ENCODE measurements at places on chromosomes 12 and 14.

GRCh38 chr14:63134801-63135200 lies 69.4 kb upstream of the RHOJ start:
- no peak for DNase-seq

- DNase-seq: no peak
Observed at GRCh38 chr12:131801254-131801866, 26.8 kb upstream of the MMP17 start.

DNA sequence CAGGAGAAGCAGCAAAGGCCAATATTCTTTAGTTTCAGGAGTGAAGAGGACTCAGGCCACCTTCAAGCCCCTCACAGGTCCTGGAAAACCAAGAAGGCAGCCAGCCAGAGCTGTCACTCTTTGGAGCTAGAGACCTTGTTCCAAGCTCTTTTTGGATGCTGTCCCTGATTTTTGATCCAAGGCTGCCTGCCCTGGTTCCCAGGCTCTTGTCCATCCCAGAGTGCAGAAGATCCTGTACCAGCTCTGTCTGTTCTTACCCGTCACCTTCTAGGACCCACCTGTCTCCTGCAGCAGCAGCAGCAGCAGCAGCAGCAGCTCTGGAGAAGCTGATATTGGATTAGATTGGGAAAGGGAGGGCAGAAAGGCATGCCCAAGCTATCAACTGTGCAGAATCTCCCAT lies 157.1 kb upstream of the NEDD1 start:
- no peak for DNase-seq

DNA sequence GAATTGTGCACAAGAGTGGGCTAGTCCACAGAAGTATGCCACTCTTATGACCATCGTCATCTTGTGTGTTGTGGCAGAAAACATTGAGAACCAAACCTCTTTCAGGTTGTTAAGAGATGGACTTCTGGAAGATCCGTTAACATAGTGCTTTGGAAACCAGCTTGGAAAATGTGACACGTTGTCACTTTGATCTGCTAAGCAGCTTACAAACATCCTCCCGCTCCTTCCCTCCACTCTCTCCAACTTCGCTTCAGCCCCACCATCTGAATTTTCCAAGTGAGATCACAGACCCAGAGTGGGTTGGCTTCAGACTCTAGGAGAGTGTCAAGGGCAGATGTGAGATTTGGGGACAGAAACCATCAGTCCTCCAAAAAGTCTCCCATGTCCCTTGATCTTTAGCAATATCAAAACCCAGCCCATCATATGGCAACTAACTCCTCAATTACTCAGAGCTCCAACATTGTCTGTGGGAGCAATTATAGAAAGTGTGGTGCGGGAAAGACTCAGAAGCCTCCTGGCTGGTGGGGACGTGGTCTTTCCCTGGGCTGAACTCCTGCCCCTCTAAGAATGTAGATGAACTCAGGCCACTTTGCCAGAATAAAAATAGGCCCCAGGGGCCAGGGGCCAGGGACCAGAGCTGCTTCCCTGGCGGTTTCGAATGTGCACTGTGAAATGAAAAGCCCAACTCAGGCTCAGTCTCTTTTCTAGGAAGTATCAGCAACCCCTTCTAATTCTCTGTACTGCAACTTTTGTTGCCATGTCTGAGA lies 129.5 kb downstream of the SLC38A6 start:
- DNase-seq: no peak

GRCh38 chr12:53618275-53618674 lies 7.9 kb downstream of the ATF7 start:
- no peak for DNase-seq

- DNase-seq: no peak
Observed at GRCh38 chr12:132018193-132018916, 68.6 kb downstream of the EP400 start.

DNA sequence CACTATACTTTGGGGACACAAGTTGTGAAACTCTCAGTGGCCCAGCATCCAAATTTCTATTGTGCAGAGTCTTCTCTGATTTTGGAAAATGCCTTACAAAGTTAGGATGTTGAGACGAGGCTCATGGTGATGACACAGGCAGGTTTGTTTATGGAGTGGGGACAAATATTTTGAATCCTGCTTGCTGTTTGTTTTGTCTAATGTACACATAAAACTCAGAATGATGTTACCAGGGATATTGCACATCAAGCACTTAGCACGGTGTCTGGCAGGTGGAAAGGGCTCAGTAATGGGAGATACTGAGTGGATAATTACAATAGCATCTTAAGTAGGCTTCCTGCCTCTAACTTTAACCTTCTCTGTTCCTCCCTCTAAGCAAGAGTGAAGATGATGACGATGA lies 628.9 kb upstream of the TBX3 start:
- no peak for DNase-seq

DNA sequence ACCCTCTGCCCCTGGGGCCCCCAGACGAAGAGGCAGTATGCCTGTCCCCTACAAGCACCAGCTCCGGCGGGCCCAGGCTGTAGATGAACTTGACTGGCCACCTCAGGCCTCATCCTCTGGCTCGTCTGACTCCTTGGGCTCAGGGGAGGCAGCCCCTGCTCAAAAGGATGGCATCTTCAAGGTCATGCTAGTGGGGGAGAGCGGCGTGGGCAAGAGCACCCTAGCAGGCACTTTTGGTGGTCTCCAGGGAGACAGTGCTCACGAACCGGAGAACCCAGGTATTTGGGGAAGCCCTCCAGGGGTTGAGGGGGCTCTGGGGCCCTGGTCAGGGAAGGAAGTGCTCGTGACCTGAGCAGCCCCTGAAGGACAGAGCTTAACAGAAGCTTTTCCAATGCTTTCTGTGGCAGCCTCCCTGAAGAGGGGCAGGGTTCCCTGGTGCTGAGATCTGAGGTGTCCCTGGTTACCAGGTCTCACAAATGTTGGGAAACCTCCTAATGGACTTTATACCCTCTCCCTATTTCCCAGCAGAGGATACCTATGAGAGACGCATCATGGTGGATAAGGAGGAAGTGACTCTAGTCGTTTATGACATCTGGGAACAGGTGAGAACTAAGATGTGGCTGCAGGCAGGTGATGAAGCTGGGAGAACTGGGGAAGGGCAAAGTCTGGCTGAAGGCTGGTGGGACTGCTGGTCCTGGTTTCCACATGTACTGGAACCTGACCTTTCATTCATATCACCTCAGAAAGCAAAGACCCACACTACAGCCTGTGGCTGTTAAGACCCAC lies 1.9 kb downstream of the REM2 start:
- no peak for DNase-seq

DNA sequence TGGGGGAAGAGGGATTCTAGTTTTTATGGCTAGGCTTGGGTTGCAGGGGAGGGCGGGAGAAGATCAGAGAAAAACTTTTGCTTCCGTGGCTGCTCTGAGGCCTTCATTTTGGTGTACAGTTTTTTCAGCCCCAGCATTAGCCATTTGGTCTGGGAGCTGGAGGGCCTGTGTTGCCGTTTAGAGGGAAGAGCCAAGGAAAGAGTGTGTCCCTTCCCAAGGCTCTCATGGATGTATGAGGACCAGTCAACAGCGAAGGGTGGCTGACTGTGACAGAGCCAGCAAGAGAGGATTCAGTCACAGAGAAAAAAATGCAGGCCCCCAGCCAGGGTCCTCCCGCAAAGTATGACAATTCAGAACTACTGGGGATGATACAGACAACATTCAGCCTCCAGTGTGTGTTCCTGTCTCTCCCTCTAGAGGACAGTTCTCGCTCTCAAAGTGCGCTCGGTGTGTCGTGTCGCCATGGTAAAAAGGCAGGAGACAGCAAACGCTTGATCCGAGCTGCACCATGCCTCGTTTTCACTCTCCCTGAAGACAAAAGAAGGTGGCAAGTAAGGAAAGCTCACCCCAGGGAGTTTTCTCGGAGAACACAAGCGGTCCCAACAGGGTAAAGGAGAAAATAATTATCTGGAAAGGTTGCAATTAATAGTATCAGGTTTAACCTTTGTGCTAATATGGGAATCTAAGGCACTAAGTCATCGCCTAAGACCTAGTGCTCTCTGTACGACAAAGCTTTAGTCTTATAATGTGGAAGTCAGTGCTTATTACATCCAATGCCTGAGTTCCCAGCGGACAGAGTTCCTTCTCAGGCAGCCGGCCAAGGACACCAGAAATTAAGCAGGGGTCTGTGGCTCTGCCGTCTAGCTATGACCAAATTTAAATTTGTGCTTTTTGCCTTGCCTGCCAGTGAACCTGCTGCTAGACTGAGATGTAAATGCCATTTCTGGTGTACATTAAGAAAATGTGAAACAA lies 157.3 kb upstream of the PLXNC1 start:
- peak; percentile 11 for DNase-seq

- DNase-seq: no peak
Observed at GRCh38 chr14:101497684-101498525, 63.4 kb upstream of the DIO3 start.

DNA sequence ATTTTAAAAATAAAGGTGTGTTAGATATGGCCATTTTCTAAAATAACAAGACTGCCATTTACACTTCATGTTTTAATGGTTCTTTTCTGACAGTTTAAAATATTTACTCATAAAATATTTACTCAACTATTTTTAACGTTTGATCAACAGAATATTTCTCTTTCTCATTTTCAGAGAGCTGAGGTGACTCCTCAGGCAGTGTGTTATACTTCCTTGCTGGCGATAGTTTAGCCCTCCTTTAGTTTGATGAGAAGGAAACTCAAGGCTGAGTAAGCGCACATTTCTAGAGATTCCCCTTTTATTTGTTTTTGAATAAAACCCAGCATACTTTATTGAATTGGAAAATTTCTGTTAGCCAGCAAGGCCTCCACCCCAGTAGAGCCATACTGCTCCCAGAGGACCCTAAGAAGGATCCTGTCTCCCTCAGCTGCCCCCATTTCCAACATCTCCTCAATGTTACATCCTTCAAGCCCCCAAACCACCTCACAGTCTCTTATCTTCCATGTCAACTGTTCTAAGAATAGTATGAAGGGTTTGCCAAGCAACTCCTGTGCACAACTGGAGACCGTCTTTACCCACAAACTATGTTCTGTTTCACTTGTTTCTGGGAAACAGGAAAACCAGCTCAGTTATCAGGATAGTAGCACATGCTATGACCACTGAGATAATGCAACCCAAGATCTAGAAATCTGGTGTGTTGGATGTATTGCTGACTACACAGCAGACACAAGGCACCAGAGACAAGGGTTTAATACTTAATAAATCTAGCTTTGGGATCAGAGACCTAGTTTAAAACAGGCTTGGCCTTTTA lies 129.5 kb downstream of the STXBP6 start:
- DNase-seq: no peak

DNA sequence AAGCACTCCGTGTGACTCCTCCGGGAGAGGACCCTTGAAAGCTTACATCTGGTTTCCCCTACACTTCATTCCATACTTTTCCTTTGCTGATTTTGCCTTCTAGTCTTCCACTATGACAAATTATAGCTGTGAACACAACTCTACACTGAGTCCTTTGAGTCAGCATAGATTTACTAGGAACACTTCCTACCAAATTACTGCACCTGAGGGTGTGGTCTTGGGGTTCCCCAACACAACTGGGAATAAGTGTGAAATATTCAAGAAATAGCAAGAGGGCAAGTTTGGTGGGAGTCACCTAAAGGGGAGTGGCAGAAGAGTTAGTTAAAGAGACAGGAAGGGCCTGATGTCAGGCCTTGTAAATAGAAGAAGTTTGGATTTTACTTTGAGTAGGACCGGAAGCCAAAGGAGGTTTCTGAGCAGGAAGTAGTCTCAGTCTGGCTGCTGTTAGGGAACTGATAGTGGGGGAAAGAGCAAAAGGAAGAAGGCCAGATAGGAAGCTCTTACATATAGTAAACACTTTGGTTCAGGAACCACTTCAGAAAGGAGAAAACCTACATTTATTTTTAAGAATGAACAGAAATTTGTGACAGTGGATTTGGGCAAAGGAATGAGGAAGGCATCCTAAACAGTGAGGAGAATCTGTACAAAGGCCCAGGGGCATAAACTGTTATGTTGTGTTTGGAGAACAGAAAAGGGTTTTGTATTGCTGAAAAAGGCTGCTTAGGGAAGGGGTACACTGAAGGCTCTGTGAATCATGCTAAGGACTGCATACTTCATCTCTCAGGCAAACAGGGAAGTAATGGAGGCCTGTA lies 14.2 kb downstream of the SEL1L start:
- no peak for DNase-seq

GRCh38 chr12:25263594-25263993 lies 12.9 kb upstream of the KRAS start:
- no peak for DNase-seq

- DNase-seq: no peak
Observed at GRCh38 chr12:54571193-54572188, 17.0 kb downstream of the PPP1R1A start.

- no peak for DNase-seq
Observed at GRCh38 chr12:132428936-132429601, 60.9 kb upstream of the FBRSL1 start.

- no peak for DNase-seq
Observed at GRCh38 chr12:131793243-131794022, 34.8 kb upstream of the MMP17 start.

DNA sequence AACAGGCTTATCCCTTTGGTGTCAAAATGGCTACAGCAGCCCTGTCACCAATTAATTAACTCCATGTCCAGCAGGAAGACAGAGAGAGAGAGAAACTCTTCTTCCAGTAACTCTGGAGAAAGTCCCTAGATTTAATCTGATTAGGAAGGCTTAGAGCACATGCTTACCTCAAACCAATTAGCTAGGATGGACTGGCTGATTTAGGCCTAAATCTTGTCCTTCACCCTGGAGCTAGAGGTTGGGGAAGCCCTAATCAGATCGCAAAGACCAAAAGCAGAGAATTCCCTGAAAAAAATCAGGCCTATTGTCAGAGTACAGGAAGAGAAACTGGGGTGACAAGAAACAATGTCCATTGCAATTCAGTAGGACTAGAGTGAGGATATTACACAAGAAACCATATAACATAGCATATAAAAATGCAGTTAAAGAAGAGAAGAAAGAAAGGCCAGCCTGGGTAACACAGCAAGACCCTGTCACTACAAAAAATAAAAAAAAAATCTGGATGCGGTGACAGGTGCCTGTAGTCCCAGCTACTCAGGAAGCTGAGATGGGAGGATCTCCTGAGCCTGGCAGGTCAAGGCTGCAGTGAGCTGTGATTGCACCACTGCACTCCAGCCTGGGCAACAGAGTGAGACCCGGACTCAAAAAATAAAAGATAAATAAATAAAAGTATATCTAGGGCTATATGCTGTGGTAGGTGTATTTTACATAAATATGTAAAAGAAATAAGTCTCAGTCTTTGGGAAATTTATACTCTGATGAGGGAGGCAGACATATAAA lies 34.9 kb upstream of the TUBA1A start:
- DNase-seq: no peak
